Camera-type eye (tissue), 1 donor: ENCODE measurements at places on chromosomes 16 and 17. TPM values are rescaled to one million over a fixed set of nuclear protein-coding genes. Genes with fewer than 3 reads are reported as not detected.

CDH13 gene
- total RNA-seq = 44.4 TPM

NAGPA gene
- 17.6 TPM for total RNA-seq

KRTAP2-3 gene
- not detected for total RNA-seq

ZNF207 gene
- 302 TPM for total RNA-seq

LRRC37A3 gene
- 12.3 TPM for total RNA-seq

DNAAF1 gene
- total RNA-seq = 0.33 TPM

SLC9A5 gene
- total RNA-seq = 1.0 TPM

EIF1 gene
- 247 TPM for total RNA-seq

HOXB7 gene
- not detected for total RNA-seq

DLX3 gene
- 0.33 TPM for total RNA-seq

SMPD3 gene
- total RNA-seq = 34.7 TPM

LGALS9B gene
- total RNA-seq = not detected

SAP30BP gene
- total RNA-seq = 109 TPM

MYO15A gene
- total RNA-seq = 1.4 TPM

TP53TG3B gene
- total RNA-seq = not detected

CDC6 gene
- total RNA-seq = 6.3 TPM

BIRC5 gene
- 11.2 TPM for total RNA-seq

HSD11B2 gene
- total RNA-seq = 4.3 TPM

SCGB1C2 gene
- total RNA-seq = not detected

DNAI2 gene
- total RNA-seq = 0.44 TPM

OR4D1 gene
- not detected for total RNA-seq

TERB1 gene
- not detected for total RNA-seq

ST6GALNAC2 gene
- total RNA-seq = 28.5 TPM

CYB561 gene
- 17.8 TPM for total RNA-seq

C16orf92 gene
- total RNA-seq = not detected

HYDIN gene
- total RNA-seq = 21.1 TPM

DPEP3 gene
- not detected for total RNA-seq

CCDC137 gene
- total RNA-seq = 33.9 TPM

KRTAP4-5 gene
- total RNA-seq = not detected

TBC1D26 gene
- 2.9 TPM for total RNA-seq

HBQ1 gene
- 4.1 TPM for total RNA-seq

CDIP1 gene
- total RNA-seq = 22.1 TPM

TEKT3 gene
- total RNA-seq = 3.1 TPM

ZNF75A gene
- 67.9 TPM for total RNA-seq

SYNGR3 gene
- total RNA-seq = 6.5 TPM

HOXB1 gene
- total RNA-seq = not detected

SLFN12L gene
- 0.77 TPM for total RNA-seq

MT1M gene
- not detected for total RNA-seq

TBC1D3H gene
- not detected for total RNA-seq

ASGR2 gene
- total RNA-seq = 0.33 TPM

DOC2B gene
- 34.4 TPM for total RNA-seq

NAA60 gene
- 35.3 TPM for total RNA-seq
